ENCODE measurements at places on chromosomes 4 and X. TPM values are rescaled to one million over a fixed set of nuclear protein-coding genes. Genes with fewer than 3 reads are reported as not detected.

MAGEE2 gene
- total RNA-seq: not detected

KCNE5 gene
- total RNA-seq: not detected

- no peak for DNase-seq
Measured at GRCh38 chrX:111652719-111653118, 28.3 kb upstream of the ALG13 start.

NDUFA1 gene
- 98.1 TPM for total RNA-seq

CLDN2 gene
- not detected for total RNA-seq

DNA sequence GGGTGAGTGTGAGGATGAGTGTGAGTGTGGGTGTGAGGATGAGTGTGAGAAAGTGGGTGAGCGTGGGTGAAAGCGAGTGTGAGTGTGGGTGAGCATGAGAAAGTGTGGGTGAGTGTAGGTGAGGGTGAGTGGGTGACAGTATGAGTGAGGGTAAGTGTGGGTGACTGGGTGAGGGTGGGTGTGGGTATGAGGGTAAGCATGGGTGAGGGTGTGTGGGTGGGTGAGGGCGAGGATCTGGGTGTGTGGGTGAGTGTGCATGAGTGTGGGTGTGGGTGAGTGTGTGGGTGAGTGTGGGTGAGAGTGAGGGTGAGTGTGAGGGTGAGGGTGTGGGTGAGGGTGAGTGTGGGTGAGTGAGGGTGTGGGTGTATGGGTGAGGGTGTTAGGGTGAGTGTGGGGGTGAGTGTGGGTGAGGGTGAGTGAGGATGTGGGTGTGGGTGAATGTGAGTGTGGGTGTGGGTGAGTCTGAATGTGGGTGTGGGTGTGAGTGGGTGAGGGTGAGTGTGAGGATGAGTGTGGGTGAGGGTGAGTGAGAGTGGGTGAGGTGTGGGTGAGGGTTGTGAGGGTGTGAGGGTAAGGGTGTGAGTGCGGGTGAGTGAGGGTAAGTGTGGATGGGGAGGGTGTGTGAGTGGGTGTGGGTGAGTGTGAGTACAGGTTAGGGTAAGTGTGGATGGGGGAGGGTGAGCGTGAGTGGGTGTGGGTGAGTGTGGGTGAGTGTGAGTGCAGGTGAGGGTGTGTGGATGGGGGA is 48.9 kb downstream of the ING2 start:
- DNase-seq: no peak

GRCh38 chr4:15457406-15458201 is 12.1 kb upstream of the CC2D2A start:
- no peak for DNase-seq

GRCh38 chrX:24150898-24151297 is 1.4 kb downstream of the ZFX start:
- no peak for DNase-seq

EXOC1L gene
- not detected for total RNA-seq

GRCh38 chr4:132276185-132276584 is 872.9 kb upstream of the PCDH10 start:
- DNase-seq: no peak

DMD gene
- 0.17 TPM for total RNA-seq

DNA sequence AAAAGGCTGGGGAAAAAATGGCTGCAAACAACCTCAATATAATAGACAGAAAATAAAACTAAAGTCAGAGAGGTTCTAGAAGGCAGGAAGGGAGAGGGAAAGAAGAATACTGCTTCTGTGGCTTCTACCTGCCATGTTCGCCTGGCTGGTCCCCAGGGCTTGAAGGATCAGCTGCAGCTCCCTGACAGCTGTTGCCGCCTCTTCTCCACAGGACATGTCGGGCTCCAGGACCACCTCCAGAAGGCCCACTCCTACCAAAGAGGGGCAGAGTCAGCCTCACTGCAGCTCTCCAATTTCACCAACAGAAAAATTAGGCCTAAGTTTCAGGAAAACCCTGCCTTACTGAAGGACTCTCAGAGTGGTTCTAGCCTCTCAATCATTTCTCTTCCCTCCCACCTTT is 44.9 kb downstream of the GATB start:
- DNase-seq: no peak

DNA sequence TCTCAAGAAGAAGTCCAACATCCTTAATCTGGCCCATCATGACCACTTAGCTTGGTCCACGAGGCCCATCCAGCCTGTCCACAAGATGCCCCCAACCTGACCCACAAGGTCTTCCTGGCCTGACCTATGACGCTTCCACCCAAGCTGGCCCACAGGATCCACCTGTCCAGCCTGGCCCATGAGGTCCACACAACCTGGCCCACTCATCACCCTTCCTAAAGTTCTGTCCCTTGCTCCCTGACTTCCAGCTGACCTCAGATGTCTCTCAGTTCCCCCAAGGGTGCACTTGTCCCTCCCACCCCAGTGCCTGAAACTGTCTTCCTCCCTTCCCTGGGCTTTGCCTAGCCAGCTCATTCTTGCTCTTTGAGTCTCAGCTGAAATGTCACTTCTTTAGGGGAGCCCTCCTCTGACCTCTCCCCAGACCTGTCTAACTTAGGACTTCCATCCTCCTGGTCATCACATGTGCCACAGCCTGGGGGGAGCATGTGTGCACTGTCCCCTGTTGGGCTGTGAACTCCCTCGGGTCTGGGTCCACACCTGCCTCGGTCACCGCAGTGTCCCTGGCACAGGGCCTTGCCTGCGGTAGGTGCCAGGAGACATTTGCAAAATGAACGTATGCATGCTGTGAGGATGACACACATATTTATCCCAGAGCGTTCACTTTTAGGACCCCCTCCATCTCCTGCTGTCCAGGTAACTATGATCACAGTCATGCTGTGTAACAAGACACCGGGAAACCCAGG is 61.7 kb downstream of the EVC start:
- DNase-seq: no peak

DNA sequence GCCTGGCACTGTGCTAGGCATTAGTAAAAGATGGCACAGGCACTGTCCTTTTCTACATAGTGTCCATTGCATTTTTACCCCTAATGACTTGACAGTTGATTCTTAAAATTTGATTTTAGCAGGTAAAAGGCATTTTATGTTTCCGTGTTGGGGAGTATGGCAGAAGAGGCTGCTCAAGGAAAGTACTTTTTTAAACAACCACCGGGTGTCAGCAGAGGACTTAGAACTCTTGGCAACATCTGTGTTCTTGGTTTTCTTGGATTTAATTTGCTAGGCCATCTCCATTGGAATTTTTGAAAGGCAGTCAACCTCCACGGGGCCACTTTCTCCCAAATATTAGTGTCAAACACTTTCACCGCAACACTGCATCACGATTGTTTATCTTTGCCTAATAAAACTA is 102.9 kb downstream of the TSPAN7 start:
- DNase-seq: no peak

PAGE4 gene
- not detected for total RNA-seq

DGAT2L6 gene
- total RNA-seq: not detected

ARMCX2 gene
- total RNA-seq: 8.8 TPM

DNA sequence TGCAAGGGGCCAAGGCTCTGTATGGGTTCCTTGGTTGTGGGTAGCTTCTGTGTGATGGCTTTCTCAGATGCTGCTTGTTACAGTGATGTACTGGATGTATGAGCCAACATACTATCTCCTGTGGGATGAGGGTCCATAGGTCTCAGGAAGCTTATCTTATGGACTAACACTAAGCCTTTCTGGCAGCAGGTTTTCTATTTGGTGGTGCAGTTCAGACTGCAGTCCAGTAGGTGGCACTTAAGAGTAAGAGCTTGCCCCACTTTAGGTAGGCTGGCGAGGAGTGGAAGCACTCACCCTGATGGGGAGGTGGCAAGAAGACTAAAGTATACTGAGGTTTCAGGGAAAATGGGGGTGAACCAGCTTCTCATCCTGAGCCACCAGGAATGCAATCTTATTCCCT is 306.7 kb upstream of the MAOA start:
- no peak for DNase-seq

DNA sequence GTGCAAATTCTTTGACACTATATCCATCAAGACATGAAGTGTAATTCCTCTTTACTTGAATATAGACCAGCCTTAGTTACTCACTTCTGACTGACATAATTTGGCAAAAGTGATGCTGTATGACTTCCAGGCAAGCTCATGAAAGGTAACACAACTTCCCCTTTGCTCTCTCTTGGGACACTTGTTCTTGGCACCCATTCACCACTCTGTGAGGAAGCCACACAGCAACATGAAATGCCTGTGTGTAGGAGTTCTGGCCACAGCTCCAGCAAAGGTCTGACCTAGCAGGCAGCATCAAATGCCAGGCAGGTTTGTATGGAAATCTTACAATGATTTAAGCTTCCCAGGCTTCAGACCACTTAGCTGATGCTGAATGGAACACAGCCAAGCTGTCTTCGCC is 280.3 kb downstream of the PDHA2 start:
- no peak for DNase-seq

AFAP1 gene
- 9.9 TPM for total RNA-seq

DNA sequence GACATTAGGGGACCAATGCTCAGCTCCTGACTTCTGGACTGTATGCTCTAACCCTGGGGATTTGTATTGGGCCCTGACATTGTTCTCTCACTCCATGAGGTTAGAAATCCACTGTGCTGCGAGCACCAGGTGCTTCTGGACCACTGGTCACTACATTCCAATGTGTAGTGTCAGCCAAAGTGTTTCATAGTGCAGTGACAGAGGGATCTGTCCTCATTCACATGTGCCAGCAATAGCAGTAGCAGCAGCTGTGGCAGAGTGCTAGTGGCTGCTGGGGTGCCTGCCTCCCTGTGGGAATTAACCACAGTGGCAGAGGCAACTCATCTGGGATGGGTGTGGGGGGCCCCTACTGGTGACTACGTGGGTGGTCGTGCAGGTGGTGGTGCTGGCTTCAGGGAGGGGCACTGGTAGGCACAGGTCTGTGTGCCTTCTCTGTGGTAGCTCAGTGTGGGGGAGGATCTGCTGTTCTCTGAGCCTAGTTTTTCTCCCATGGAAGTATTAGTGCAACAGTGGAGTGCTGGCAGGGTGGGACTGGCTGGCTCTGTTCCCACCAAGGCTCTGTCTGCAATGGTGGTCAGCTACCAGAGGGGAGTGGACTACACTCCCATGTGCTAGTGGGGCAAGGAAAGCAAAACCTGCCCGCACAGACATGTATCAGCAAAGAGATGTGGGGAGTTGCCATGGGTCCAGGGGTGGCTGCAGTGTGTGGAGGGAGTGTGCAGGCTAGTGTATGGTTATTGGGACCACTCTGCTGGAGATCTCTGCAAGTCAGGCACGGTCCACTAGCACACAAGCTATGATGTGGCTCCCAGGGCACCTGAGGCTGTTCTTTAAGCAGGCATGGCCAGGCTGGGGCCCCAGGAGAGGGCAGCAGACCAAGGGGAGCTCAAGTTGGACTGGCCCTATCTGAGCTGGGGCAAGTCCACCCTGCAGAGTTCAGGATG is 78.5 kb downstream of the SCLT1 start:
- no peak for DNase-seq

- no peak for DNase-seq
Measured at GRCh38 chr4:82362565-82362964, 11.2 kb downstream of the HNRNPD start.

GRCh38 chr4:40630335-40631021 is 814 bp upstream of the RBM47 start:
- peak; percentile 34 for DNase-seq

DNA sequence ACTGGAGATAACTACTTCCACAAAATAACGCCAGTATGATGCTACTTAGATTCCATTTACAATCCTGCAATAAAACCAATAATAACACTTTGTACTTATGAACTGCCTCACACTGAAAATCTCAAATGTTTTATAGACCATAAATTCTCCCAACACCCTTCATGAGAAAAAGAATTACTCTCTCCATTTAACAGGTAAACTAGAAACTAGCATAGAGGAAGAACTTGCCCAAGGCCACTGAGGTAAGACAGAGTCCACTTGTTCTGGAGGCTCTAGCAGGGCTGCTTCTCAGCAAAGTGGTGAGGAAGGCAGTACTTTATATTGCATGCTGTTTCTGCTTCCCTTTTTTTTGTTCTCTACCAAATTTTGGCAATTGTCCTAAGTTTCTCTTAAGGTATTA is 11.5 kb upstream of the BMP3 start:
- DNase-seq: no peak

GRCh38 chr4:128787509-128788311 is 21.8 kb upstream of the JADE1 start:
- no peak for DNase-seq

- no peak for DNase-seq
Measured at GRCh38 chrX:41711021-41711667, 12.8 kb upstream of the GPR82 start.

DNA sequence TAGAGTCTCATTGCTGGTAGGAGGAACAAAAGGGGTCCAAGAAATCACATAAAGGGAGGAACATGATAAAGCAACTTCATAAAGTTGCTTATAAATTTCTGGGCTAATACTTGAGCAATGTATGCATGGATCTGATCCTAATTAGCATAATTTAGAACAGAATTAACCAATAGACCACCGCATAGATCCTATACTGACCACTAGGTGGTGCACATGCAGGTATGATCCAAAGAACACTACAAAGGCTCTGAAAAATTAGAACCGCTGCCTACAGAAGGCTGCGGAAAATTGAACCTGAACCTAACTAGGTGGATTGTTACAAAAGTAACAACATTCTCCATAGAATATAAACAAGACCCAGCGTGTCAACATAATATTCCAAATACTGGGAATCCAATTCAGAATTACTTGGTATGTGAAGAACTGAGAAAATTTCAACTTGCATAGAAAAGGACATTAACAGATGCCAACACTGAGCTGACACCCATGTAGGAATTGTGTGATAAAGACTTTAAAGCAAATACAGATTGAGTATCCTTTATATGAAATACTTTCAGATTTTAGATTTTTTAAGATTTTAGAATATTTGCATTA is 23.3 kb downstream of the BRCC3 start:
- DNase-seq: no peak

All from activated naive CD8-positive, alpha-beta T cell treated with anti-CD3 and anti-CD28 coated beads, Interleukin-2, amount 10 ng/mL, durations not matched to agents 7 days and 5 days (primary cell).